Neural progenitor cell (in vitro differentiated cells): ENCODE measurements at places on chromosomes 4 and X. TPM values are rescaled to one million over a fixed set of nuclear protein-coding genes. Genes with fewer than 3 reads are reported as not detected.

The ITIH6 gene
- total RNA-seq: 0.03 TPM in 1 of 2 replicates, not detected in the other

The GRIA2 gene
- total RNA-seq: 0.07 TPM in 1 of 2 replicates, not detected in the other

The SLC10A7 gene
- 5.0 and 9.9 TPM in 2 replicates for total RNA-seq

The SLC7A11 gene
- 7.0 and 9.6 TPM in 2 replicates for total RNA-seq

The SHROOM2 gene
- total RNA-seq: 9.1 and 11.8 TPM in 2 replicates

The ALAS2 gene
- total RNA-seq: 0.31 TPM in 1 of 2 replicates, not detected in the other

The GAGE2A gene
- not detected in 2 replicates for total RNA-seq

The SLC34A2 gene
- 0.12 TPM in 1 of 2 replicates, not detected in the other for total RNA-seq

The TRIM75 gene
- total RNA-seq: not detected in 2 replicates

The PPP1R2C gene
- not detected in 2 replicates for total RNA-seq

The PTPN13 gene
- total RNA-seq: 183 and 244 TPM in 2 replicates

The ZCCHC18 gene
- total RNA-seq: 4.6 and 5.1 TPM in 2 replicates

The IGSF1 gene
- total RNA-seq: 9.6 and 9.9 TPM in 2 replicates

The NAP1L3 gene
- 57.9 and 88.5 TPM in 2 replicates for total RNA-seq

The SPANXA1 gene
- not detected in 2 replicates for total RNA-seq

The RNF212 gene
- 3.4 and 3.7 TPM in 2 replicates for total RNA-seq

The PWWP3B gene
- total RNA-seq: 5.2 and 5.8 TPM in 2 replicates

The SLC9B1 gene
- not detected in 2 replicates for total RNA-seq

The C4orf36 gene
- total RNA-seq: 5.7 and 8.6 TPM in 2 replicates

The PNMA5 gene
- not detected in 2 replicates for total RNA-seq

The MAGEB1 gene
- not detected in 2 replicates for total RNA-seq

The MSANTD1 gene
- 0.17 and 0.25 TPM in 2 replicates for total RNA-seq

The TRMT10A gene
- total RNA-seq: 11.0 and 15.6 TPM in 2 replicates

The ETDA gene
- not detected in 2 replicates for total RNA-seq

The HTR2C gene
- 1.4 and 1.7 TPM in 2 replicates for total RNA-seq

The FAT4 gene
- 7.4 and 8.5 TPM in 2 replicates for total RNA-seq

The DCUN1D4 gene
- 98.7 and 180 TPM in 2 replicates for total RNA-seq

The PPARGC1A gene
- 1.7 and 6.6 TPM in 2 replicates for total RNA-seq

The SEC31A gene
- total RNA-seq: 110 and 210 TPM in 2 replicates

The TLR3 gene
- total RNA-seq: 0.62 and 0.92 TPM in 2 replicates

The SH3BP2 gene
- total RNA-seq: 11.8 and 30.8 TPM in 2 replicates

The TRO gene
- 106 and 120 TPM in 2 replicates for total RNA-seq

The TREX2 gene
- 0.96 TPM in 1 of 2 replicates, not detected in the other for total RNA-seq

The GPR173 gene
- total RNA-seq: 6.3 and 13.2 TPM in 2 replicates

The SLC4A4 gene
- total RNA-seq: 0.06 TPM in 1 of 2 replicates, not detected in the other

The RENBP gene
- total RNA-seq: 5.4 and 9.3 TPM in 2 replicates

The BEX5 gene
- 1.6 and 3.8 TPM in 2 replicates for total RNA-seq

The MAGEA4 gene
- not detected in 2 replicates for total RNA-seq
